Activated naive CD4-positive, alpha-beta T cell treated with anti-CD3 and anti-CD28 coated beads for 36 hours (primary cell): ENCODE measurements at places on chromosomes 5 and 9. TPM values are rescaled to one million over a fixed set of nuclear protein-coding genes. Genes with fewer than 3 reads are reported as not detected.
A peak's percentile ranks its signal among the peaks of the same experiment; 100 is the strongest.

DNA sequence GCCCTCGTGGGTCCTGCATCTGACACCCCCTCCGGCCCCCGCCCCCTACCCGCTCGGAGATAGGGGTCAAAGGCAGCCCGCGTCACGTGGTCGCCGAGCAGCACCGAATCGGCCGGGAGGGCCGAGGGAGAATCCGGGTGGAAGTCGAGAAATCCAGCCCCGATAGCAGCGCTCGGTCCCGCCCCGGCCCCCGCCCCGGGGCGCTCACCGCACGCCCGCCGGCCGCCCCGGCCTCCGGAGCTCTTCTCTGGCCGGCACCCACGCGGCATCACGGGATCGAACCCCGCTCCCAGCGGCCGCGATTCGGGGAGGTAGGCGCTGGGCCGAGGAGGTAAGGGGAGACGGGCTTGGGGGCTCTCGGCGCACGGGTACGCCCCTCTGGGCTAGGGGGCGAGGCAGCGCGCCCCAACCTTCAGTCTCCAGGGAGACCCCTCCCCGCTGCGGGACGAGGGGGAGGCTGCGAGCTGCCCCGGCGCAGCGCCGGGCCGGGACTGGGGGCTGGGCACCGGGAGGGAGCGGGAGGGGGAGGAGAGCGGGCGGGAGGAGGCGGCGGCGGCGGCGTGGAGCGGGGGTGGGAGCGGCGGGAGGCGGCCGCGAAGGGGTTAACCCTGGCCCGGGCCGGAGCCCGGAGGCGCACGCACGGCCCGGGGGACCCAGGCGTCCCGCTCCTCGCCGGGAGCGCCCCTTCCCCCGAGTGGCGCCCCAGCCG lies 22.1 kb upstream of the NDST1 start:
- peak; percentile 31 for DNase-seq

DNA sequence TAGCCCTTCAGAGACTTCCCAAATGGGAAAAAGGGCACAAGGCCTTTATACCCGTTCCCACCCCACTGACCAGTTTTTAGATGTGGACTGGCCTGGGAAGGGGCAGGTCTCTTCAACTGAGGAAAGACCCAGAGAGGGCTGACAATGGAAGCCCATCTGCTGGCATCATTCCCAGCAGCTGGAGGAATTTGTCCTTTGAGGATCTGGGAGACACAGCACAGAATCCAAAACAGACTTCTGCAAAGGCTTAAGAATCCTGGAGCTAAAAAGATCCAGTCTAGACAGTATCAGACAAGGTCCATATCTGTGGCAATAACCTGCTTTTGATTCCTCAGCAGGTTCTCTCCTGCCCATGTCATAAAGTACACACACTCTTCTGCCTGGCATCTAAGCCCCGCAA lies 329.2 kb downstream of the TMEM167A start:
- no peak for DNase-seq

DNA sequence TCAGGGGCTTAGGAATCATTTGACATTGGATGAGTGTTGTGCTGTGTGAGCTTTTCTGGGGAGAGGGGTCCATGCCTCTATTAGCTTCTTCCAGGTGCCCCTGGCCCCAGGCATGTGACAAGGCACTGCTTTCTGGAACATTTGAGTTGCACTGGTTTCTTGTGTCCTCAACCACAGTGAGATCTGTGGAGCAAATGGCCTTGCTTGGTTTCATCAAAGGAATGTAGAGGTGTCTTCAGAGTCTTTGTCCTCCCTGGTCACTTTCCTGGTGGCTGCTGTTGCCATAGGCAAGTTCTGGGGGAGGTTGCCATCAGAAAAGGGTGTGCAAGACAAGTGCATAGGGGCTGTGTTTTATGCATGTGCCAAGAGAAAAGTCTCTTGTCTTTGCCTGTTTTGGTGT lies 157.5 kb downstream of the MACROH2A1 start:
- no peak for DNase-seq

GRCh38 chr5:34697308-34698108 lies 41.4 kb downstream of the RAI14 start:
- DNase-seq: no peak

GRCh38 chr9:6877671-6878161 lies 119.9 kb downstream of the KDM4C start:
- DNase-seq: no peak

DNA sequence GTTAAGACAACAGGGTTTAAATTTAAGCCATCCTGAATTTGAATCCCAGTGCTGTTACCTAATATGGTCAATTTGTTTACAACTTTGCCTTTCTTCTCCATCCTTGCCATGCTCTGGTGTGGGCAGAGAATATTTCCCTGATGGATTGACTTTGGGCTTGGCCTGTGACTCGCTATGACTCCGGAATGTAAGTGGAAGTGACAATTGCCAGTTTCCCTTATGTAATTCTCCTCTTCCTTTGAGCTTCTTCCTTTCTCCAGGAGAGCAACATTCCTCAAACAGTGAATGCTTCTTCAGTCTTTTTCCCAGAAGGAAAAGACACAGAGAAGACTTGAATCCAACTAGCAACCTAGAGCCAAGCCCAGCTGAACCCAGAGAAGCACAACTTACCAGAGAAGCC lies 159.1 kb downstream of the LURAP1L start:
- DNase-seq: no peak

DNA sequence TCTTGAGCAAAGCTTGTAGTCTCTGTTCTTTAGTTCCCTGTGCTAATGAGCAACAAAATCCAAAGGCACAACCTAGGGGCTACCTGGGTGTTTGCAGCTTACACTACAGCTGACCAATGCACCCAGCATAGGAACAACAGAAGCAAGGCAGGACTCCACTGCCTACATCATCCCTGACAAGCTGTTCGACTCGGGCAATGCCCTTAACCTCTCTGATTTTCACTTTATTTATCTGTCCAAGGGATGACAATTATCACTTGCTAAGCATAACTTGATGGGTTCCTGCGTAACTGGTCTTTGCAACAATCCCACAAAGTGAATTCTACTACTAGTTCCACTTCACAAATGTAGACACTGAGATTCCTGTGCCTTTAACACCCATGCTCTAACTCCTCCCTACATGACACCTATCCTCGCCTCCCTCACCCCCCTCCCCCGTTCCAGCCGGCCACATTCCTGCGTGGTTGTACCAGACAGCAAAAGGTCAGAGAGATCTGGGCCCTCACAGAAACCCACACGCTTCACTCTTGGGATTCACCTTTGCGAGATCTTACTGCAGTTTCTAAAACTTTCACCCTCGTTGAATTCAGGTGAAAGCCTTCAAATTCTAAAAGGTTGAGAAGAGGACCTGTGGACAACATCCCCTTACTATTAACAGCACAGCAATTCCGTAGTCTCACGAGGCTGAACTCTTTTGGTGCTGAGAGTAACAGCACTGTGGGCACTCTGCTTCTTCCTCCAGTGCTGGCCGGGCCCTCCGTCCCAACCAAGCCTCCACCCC lies 995 bp downstream of the IPPK start:
- DNase-seq: peak; percentile 48

GRCh38 chr9:134449180-134449916 lies 123.1 kb downstream of the RXRA start:
- peak; percentile 87 for DNase-seq

DNA sequence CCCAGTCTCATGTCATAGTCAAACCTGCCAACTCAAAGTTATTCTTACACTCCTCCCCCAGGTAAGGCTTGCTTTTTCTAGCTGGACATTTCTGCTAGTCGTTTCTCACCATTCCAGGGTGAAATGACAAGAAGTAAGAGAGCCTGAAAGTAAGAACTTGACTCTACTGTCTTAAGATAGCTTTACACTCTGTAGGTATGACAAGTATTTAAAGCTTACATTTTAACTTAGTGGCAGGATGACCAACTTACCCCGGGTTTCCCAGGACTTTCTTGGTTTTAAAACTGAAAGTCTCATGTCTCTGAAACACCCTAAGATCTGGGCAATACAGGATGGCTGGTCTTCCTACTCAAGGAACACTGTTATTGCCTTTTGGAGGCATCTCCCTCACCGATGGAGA lies 67.5 kb upstream of the PIK3R1 start:
- DNase-seq: no peak

DNA sequence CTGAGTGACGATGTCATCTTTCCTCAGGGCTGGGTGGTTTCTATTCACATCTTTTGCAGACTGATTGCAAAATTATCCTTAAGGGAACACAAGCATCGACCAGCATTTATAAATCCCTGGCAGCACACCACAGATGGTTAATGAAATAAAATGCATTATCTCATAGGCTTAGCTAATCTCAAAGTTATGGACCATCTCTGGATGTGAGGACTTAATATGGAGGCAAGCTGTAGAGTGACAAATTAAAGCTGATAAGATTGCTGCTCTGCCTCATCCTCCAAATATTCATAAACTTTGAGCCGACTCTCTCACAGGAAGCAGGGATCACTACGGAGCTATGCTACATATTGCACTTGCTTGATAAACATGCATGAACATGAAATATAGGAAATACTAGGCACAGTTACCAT lies 663.2 kb upstream of the RGMB start:
- DNase-seq: no peak

GRCh38 chr9:124858330-124859046 lies 3.3 kb downstream of the RPL35 start:
- no peak for DNase-seq

GRCh38 chr9:6051511-6051950 lies 36.1 kb upstream of the RANBP6 start:
- no peak for DNase-seq

GRCh38 chr9:106035806-106036205 lies 341.5 kb downstream of the TMEM38B start:
- no peak for DNase-seq

DNA sequence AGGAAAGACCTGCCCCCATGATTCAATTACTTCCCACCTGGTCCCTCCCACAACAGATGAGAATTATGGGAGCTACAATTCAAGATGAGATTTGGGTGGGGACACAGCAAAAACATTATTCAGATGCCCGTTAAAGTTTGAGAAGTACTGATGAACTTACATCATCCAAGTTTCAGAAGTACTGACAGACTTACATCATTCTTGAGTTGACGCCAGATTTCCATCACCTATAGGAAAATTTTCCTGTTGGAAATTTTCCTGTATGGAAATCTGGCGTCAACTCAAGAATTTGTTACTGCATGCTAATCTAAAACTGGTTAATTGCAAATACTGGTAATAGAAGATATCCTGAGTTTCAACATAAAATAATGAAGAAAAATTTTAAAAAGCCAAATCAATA lies 975.9 kb downstream of the MAT2B start:
- DNase-seq: no peak

LEAP2 gene
- total RNA-seq: 2.0 TPM

RPL35 gene
- total RNA-seq: 2,729 TPM

WDR38 gene
- not detected for total RNA-seq

GRM6 gene
- total RNA-seq: not detected

RNF183 gene
- total RNA-seq: not detected

CTNND2 gene
- not detected for total RNA-seq

RNF208 gene
- total RNA-seq: 5.0 TPM

CTSV gene
- 1.2 TPM for total RNA-seq

PRSS3 gene
- not detected for total RNA-seq
